ENCODE measurements at places on chromosomes 16 and 17.

DNA sequence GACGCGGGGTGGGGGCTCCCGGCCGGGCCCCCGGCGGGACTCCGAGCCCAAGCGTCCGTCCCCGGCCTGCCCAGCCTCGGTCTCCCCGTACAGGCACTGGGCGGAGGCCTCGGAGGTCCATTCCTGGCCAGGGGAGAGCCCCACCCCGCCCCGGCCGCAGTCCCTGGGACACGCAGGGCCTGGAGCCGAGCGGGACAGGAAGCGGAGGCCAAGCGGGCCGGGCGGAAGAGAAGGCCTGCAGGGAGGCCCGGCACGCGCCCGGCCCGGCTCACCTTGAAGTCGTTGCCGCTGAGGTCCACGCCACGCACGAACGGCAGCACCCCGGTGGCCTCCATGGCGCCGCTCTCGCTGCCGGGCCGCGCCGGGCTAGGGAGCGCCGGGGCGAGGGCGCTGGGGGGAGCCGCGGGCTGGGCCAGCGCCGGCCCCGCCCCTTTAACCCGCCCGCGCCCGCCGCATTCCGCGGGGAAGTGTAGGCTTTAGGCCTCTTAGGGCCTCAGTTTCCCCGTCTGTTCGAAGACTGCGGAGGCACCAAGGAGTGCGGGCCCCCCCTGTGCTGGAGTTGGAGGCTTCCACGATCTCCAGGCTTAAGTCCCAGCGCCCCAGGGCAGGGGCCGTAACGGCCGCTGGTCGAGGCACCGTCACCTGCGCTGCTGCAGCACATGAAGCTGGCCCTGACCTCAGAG, at the start of gene FLII:
Gene FLII (minus strand): TSS at position 383 of the 683 bp plus-strand sequence. CDS start 48 bp downstream, at position 335.
- DNase-seq, result no peak

DNA sequence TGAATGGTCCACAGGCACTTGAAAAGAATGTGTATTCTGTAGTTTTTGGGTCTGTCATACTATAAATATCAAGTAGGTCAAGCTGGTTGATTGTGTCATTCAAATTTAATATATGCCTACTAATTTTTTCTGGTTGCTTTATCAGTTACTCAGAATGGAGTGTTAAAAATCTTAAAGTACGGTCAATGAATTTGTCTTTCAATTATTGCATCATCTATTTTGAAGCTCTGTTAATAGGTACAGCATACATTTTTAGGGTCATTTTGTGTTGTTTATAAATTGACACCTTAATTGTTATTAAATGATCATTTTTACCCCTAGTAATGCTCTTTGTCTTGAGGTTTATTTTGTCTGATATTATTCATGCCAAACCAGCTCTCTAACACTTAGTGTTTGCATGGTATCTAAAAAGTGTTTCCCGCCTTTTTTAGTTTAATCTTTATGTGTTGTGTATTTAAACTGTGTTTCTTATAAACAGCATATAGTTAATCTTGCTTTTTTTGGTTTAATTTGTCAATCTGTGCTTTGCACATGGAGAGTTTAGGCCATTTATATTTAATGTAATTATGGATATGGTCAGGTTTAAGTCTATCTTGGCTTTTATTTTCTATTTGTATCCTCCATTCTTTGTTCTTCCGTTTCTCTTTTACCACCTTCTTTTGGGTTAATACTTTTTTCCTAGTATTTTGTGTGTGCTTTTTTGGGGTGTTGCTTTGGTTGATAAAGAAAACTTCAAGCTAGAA, 204.9 kb upstream of the EEF2KMT start:
- no peak for DNase-seq

DNA sequence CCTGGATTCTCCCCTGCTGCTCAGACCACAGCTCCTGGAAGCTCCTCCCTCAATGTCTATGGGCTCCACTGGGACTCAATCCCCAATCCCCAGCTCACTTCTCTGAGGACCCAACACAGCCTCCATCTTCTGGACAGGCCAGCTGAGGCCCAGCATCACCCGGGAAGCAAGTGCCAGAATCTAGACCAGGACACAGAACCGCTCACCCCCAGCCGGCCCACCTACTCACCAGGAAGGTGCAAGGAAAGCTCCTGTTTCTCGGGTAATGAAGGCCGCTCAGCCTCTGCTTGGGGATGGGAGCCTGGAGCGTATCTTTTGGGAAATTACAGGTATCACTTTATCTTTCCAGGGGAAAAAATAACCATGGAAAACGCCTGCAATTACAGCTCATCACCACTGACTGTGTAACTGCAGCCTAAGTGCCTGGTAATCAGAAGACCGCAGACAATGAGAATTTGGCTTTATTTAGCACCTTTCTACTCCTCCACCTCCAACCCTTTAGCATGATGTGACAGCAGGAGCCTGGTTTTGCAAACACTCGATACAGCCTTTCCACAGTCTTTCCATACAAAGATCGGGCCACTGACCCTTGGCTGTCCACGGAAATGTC, 49.6 kb upstream of the RPL38 start:
- DNase-seq, result no peak

DNA sequence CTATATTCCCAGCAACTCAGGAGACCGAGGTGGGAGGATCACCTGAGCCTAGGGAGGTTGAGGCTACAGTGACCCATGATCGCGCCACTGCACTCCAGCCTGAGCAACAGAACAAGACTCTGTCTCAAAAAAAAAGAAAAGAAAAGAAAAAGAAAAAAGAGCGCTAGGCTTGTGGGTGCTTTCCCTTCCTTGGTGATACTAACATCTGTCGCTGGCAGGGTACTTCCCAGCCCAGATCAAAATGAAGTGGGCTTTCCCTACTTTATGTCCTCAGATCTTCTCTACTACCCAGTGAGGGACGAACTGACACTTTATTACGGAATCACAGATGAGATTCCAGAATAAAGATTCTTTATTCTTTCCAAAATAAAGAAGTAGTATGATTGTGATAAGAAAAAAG, 103.8 kb upstream of the NOL11 start:
- DNase-seq, result no peak

- DNase-seq, result no peak
Observed at GRCh38 chr16:80982646-80983045, 24.0 kb downstream of the CMC2 start.

DNA sequence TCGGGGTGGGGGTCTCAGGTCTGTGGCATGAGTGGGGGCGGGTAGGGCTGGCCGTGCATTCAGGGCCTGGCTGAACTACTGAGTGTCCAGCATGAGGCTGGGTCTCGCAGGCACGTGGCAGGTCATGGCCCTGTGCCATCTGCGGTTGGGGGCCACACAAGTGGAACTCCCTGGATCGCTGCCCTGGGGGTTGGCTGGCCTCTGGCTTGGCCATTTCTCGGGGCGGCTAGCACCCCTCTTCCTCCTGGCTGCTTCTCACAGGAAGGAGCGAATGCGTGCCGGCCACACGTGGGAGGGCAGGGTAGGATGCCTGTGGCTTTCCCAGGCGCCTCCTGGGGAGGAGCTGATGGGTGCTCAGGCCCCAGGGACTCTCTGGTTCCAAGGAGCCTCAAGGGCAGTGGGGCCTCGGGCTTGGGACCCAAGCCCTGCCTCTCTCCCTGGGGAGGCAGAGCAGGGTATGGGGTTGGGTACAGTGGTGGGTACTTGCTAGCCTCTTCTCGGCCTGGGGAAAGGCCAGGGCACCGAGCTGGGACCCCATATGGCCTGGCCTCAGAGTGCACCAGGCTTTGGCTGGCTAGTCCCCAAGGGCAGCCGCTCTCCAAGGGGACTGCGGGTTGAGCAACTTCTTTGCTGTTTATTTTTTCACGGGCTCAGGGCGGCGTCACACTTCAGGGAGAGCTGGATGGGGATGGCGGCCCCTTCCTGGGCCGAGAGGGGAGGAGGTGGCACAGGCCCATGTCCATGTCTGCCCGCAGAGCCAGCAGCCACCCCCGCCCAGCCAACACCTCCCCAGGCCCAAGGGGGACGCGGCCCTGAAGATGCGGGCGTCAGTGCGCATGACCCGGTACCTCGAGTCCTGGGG, 37.5 kb downstream of the ADCY7 start:
- no peak for DNase-seq

DNA sequence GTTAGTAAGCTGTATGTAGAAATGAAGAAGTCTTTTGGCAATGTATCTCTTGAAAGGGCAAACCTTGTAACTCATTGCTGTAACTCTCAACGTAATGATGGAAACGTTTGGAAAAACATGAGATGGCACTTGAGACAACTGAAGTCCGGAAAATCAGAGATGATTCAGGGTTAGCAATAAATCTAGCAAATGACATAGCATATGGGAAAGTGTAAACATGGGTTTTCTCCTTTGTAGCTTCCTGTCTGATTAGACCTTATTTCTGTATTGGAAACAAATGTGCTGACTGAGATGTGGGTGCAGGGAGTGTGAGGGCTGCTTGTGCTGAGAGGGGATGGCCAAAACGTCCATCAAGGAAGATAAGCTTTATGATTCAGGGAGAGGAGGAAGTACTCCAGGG, 110.7 kb upstream of the FAM20A start:
- DNase-seq, result no peak

- no peak for DNase-seq
Observed at GRCh38 chr16:86306811-86307513, 203.4 kb upstream of the FOXF1 start.

- no peak for DNase-seq
Observed at GRCh38 chr17:19237389-19238166, 412 bp downstream of the EPN2 start.

- no peak for DNase-seq
Observed at GRCh38 chr17:59167571-59168001, 12.0 kb downstream of the PRR11 start.

- peak; percentile 52 for DNase-seq
Observed at GRCh38 chr16:29729116-29729521, 16.7 kb downstream of the C16orf54 start.

GRCh38 chr16:68389006-68389405, 59.3 kb downstream of the SMPD3 start:
- no peak for DNase-seq

- DNase-seq, result no peak
Observed at GRCh38 chr16:80931801-80932707, 74.6 kb downstream of the CMC2 start.

DNA sequence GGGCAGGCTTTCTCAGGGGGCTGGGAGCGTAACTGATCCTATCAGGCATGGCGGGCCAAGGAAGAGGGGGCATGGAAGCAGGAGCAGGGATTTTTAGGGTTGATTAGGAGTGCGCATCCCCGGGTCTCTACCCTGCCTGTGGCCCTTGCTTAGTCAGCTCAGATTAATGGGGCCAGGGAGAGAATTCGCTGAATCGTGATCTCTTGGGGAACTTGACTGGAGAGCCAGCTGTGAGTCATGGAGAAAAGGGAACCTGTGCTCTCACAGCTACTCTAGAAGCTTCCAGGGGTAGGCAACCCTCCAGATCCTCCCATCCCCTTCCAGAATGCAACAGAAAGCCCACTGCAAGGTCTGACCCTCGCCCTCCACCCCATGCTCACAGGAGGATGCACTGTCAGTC, 3.6 kb downstream of the FOXN1 start:
- DNase-seq, result no peak

GRCh38 chr17:45740553-45741330, 43.4 kb upstream of the CRHR1 start:
- peak; percentile 93 for DNase-seq

DNA sequence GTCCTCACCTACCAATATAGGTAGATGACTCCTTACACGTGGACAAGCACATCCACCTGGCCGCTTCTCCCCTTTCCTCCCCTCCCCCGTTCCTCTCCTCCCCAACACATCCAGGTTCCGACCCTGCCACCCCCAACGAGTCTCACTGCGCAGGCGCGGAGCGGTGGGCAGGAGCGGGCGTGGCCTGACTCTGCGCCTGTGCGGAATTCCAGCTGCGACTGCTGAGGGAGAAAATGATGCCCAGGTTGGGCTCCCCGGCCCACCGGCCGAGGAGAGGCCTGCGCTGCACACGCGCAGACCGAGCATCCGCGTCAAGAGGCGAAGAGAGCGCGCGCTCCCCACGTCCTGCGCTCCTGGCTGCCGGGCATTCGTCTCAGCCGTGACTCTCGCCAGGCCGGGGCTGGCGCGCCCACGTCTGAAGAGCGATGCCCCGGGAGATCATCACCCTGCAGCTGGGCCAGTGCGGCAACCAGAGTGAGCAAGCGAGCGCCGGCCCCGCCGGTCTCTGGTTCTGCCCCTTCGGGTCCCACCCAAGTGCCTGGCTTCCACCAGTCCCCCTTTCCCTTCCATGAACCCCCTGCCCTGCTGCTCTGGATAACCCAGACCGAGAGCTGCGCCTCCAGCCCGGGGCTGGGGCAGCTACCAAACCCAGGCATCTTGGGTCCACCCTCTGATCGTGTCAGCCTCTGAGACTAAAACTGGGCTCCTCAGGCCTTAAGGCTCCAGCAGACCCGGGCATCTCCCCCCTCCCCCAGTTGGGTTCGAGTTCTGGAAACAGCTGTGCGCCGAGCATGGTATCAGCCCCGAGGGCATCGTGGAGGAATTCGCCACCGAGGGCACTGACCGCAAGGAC, at the start of gene TUBG2:
Gene TUBG2 (plus strand): TSS at position 206 of the 853 bp plus-strand sequence. CDS start 220 bp downstream, at position 426.
- DNase-seq, result peak; percentile 51

DNA sequence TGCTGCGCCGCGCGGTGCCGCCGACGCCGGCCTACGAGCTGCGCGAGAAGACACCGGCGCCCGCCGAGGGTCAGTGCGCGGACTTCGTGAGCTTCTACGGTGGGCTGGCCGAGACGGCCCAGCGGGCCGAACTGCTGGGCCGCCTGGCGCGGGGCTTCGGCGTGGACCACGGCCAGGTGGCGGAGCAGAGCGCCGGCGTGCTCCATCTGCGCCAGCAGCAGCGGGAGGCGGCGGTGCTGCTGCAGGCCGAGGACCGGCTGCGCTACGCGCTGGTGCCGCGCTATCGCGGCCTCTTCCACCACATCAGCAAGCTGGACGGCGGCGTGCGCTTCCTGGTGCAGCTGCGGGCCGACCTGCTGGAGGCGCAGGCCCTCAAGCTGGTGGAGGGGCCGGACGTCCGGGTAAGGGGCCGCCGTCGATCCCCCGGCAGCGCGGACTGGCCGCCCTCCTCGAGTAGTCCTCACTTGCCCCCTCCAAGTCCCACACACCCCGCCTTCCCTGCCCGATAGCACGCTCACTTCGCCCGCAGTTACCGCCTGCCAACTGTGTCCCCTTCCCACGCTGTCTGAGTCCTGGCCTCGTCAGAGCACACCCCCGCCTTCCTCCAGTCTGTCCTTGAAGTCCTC, 470 bp downstream of the MLYCD start:
- DNase-seq, result no peak

DNA sequence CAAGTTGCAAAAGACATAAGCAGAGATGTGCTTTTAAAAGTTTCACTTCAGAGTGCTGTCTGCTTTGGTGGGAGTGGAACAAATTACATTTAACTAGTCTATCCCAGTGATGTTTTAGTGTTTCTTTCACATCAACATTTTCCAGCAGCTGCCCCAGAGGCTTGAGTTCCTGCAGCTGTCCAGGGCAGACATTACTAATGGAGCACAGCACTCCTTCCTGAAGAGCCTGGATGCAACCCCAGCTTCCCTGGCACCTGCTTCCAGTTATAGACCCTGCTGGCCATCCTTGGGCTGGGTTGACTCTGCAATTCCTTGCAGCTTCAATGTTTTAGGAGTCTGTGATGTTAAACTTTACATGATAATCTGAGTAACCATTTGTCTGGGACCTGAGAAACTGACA, 61.4 kb upstream of the PIRT start:
- DNase-seq, result no peak

GRCh38 chr17:17900615-17901520, 64.1 kb upstream of the SREBF1 start:
- no peak for DNase-seq

GRCh38 chr17:22703786-22704441, 1011.6 kb downstream of the KCNJ18 start:
- DNase-seq, result no peak

Data from NCI-H524 treated with DMSO at 0.1 percent for 48 hours (cell line).